ENCODE measurements at places on chromosomes 5 and 9.

- no peak for ATAC-seq
Observed at GRCh38 chr9:99222416-99223270, 561 bp downstream of the SEC61B start.

DNA sequence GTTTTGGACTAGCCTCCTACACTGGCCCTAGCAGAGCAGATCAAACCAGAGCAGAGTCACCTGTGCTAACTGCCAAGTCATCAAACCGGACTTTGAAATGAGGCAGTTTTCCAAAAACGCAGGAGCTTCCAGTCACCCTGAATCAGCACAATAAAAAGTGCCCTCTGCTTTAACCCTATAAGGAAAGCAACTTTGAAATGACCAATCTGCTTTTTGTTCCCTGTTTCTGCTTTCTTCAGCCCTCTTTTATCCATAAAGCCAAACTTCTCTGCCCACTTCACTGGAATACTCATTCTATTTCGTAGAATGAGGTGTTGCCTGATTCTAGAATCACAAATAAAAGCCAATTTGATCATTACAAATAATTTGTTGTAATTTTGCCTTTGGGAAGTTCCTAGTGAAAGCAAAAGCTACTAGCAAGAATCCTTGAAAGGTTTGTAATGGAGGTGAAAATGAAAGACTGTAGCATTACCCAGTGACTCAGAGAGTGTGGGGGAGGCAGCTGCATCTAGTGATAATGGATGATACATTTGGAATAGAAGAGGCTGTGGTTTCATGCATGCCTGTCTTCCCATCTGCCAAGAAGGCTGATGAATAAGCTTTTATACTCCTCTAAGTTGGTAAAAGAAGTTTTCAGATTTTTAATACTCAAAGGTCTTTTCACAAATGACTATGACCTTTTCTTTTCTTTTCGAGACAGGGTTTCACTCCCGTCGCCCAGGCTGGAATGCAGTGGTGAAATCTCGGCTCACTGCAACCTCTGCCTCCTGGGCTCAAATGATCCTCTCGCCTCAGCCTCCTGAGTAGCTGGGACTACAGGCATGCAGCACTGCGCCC, 14.9 kb downstream of the SPAAR start:
- ATAC-seq, result peak; percentile 92

GRCh38 chr5:108801776-108802175, 54.1 kb downstream of the FER start:
- peak; percentile 100 for ATAC-seq

DNA sequence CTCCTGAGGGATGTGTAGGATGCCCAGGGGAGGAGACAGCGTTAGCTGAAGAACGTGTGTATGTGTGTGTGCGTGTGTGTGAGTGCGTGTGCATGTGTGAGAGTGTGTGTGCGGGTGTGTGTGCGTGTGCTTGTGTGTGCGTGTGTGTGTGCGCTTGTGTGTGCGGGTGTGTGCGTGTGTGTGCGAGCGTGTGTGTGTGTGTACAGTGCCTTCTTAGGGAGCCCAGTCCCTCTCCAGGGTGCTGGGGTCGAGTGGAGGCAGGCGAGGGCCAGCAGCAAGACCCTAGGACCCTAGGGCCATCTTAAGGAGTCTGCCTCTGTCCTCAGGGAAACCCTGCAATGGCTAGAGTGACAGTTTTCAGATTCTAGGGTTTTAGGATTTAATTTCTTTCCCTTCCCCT, 26.0 kb upstream of the STXBP1 start:
- peak; percentile 47 for ATAC-seq

DNA sequence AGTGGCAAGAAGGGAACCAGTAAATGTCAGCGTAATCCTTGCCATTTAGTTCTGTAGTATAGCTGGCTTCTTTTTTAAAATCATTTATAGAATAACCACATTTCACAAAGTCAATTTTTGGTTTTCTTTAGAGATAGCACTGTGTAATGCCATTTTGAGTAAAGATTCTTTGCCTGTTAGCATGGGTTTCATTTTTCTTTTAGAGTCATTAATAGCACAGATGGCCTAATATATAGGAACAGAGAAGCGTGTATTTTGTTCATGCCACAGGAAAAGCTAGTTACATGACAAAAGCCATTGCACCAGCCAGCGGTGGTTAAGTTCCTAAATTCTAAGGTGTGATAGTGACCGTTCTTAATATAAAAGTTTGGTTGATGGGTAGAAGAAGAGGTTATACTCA, 1363.9 kb downstream of the MAT2B start:
- no peak for ATAC-seq

DNA sequence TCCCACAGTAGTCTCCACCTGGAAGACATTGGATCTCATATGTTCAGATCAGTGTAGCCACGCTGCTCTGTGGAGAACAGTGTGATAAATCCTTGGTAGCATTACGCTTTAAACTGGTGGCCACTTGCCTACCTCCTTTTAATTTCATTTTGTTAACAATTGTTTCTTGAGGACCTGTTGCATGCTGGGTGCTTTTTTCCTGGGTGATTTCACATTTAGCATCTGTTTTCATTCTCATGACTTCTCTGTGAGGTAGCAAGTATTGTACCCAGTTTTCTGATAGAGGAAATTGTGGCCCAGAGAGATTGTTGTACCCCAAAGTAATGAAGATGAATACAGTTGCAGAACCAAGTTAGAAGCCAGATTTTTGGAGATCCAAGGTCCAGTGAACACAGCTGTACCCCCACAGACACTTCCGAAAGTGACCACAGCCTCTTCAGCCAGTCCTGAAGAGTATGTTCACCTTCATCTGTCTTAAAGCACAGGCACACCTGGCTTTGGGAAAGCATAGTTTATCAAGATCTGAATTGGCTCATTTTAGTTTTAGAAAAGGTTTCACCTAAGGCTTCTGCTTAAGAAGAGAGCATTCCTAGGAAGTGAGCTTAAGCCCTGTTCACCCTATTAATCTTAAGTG, 75.2 kb downstream of the F2RL2 start:
- ATAC-seq, result no peak

DNA sequence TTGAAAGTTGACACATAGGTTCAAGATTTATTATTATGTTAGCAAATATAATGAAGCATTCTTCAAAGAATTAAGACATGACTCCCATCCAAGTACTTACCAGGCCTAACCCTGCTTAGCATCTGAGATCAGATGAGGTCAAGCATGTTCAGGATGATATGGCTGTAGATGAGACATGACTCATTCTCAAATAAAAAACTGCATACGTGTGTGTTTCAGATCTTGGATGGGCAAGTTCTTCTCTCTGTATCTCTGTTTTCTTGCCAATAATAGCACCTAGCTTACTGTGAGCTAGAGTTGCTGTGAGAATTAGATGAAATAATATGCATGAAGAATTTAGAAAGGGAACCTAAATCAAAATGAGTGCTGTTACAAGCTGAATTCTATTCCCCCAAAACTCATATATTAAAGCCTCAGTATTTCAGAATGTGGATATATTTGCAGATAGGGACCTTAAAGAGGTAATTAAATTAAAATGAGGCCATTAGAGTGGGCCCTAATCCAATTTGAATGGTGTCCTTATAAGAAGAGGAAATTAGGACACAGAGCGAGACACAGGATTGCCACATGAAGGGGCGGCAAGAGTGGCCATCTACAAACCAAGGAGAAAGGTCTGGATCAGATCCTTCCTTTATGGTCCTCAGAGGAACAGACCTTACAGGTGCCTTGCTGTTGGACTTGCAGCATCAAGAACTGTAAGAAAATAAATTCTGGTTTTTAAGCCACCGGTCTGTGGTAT, 146.2 kb downstream of the MARCHF11 start:
- ATAC-seq, result no peak

DNA sequence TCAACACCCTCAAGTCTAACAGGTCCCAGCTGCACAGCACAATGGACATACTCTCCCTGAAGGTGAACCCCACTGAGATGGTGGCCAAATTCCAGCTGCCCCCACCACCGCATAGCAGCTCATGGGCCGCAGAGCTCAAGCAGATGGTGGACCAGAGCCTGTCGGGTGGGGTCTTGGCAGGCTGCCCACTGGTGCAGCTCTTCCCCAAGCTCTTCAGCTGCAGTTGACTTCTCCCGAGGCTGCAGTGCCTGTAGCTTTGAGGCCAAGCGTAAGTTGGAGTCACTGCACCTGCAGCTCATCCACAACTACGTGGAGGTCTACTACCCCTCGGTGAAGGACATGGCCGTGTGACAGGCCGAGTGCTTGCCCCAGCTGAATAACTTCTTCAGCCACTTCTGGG, 56.6 kb upstream of the SPTLC1 start:
- no peak for ATAC-seq

GRCh38 chr5:67934976-67935375, 280.6 kb upstream of the PIK3R1 start:
- no peak for ATAC-seq

GRCh38 chr5:31449174-31449573, 82.7 kb downstream of the DROSHA start:
- ATAC-seq, result peak; percentile 90

GRCh38 chr5:108430931-108431608, 49.2 kb upstream of the FBXL17 start:
- ATAC-seq, result peak; percentile 64

DNA sequence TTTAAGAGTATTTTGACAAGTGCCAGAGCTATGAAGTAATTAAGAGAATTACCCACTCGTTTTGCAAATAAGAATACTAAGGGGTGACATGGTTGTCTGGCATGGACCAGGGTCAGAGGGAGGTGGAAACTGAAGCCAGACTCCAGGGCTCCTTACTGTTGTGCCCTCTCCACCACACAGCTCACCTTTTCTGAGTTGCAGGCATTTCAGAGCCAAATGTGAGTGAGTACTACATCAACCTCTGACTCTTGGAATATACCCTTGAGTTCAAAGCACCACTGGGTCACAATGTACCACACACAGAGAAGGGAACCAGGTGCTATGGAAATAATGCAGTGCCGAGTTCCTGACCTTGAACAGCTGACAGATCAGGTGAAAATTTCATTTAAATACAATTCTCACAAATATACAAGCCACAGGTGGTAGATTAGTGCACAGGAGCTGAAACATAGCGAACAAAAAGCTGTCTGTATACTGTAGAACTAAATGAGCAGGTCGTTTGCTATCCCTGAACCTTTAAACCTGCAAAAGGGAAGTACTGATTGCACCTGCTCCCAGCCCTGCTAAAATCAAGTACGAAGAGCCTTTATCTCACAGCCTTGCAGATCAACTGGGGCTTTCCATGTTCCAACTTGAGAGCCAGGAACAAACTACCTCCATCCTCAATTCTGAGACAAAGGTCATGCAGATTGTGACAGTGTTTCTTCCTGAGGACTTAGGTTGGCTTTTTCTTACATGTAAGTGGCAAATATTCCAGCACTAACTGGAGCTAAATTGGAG, 57.0 kb downstream of the GOLM1 start:
- ATAC-seq, result no peak

GRCh38 chr9:91155181-91155580, 206.5 kb downstream of the AUH start:
- ATAC-seq, result no peak

DNA sequence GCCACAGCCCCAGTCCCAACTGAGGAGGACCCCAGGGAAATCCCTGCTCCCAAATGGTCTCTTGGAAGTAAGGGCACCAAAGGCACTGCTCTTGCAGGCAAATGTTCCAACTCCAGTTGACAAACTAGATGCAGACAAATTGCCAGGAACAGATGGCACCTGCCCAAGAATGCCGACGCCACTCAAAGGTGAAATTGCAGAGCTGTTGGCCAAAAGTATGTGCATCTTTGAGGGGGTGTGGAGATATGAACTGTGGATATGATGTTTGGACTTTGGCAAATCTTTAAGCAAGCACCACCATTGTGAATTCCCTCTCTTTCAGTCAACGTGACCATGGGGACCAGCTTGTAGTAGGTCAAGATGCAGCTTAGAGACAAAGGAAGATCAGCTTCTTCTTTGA, 12.0 kb upstream of the CPLX2 start:
- no peak for ATAC-seq

DNA sequence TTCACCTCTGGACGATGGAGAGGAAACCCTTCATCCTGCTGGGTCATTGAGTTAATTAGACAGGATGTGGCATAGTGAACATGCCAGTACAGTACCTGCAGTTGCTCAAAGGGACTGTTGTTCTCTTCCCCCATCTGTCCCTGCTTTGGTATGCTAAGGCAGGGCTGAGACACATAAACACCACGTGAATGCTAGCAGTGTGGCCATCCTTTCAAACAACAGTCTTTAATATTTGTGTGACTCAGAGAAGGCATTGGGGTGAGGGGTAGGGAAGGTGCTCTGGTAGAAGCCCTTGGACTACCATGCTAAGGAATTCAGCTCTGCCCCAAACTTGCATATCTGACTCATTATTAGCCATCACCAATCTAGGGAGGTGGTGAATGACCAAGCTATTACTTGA, 180.2 kb upstream of the ZNF618 start:
- no peak for ATAC-seq

- ATAC-seq, result no peak
Observed at GRCh38 chr5:1934056-1934394, 51.3 kb upstream of the IRX4 start.

DNA sequence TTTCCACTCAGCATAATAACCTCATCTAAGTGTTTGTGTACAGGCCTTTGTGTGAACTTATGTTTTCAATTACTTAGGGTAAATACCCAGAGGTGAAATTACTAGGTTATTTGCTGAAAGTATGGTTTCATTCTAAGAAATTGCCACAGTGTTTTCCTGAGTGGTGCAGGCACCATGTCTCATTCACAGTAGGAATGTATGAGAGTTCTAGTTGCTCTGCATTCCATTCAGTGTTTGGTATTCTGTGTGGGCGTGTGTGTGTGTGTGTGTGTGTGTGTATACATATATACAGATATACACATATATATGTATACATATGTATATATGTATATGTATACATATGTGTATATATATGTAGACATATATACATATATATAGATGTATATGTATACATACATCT, 8.8 kb upstream of the SVEP1 start:
- no peak for ATAC-seq

DNA sequence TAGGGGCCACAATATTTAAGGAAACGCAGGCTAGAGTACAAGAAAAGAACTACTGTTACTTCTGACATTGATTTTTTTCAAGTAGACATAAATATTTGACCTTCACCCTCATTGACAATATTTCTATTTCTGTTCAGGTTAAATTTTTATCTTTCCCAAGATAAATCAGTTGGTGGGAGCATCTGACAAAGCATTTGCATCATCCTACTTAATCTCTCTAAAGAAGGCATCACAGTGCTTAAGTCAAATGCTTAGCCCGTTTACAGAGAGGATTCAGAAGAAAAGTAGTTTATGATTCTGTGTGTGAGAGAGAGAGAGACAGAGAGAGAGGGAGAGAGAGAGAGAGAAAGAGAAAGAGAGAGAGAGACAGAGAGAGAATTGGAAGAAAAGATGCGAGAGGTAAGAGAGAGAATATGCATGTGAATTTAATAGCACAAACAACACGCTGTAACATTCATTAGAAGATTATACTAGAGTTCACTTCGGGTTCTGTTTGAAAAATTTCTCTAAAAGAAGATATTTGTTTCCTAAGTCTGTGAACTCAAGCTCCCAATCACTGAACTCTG, 1093.3 kb upstream of the CDH6 start:
- ATAC-seq, result no peak

DNA sequence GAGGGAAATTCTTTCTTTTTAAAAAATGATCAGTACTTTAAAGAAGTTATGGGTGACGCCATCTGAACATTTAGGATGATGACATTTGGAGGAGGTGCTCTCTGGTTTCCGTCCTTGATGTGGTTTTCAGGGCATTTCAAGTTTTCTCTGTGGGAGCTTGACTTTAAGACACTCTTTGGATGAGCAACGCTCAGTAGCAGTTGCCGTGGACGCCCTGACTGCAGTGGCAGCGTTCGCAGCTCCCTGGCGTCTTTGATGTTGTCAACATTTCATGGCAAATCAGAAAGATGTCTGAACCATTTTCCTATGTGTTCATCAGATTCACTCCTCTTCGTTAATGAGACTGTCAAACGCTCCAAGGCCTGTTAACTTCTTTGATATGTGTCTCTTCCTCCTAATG, 86.1 kb downstream of the ZNF354C start:
- ATAC-seq, result no peak
